ENCODE measurements at places on chromosomes 16 and 17.

DNA sequence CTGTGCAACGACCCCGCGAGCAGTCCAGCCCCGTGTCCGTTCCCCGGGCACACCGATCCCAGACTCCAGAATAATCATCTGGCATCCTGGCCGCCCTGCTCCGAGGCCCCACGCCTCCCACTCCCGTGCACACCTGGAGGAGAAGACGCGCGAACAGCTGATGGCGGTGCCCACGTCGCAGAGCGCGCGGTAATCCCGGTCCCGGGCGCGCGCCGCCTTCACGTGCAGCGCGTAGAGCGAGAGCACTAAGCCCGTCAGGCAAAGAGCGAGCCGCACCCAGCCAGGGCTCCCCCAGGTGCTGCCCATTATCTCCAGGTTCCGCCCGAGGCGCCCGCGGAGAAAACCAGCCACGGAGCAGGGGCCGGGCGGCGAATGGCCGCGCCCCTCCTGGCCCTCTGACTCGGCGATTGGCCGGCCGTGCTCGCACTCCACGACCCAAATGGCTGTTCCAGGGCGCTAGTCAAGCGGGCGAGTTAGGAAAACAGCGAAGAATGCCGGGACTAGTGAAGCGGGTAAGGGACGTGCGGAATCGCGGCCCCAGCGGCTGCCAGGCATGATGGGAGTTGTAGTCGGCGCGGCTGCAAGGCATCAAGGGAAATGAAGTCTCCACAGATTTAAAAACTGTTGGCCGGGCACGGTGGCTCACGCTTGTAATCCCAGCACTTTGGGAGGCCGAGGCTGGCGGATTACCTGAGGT, at the start of gene VKORC1:
Gene VKORC1, minus strand, starts transcription at position 374 of the 697 bp plus-strand sequence. Its CDS starts 68 bp downstream, at position 306.
- peak; percentile 90 for DNase-seq

GRCh38 chr17:83089328-83090132, 10.1 kb downstream of the METRNL start:
- DNase-seq: no peak

GRCh38 chr17:52674686-52675085, 516.2 kb upstream of the CA10 start:
- no peak for DNase-seq

- no peak for DNase-seq
These were observed 58.3 kb downstream of the NTN1 start for GRCh38 chr17:9079461-9080103.

DNA sequence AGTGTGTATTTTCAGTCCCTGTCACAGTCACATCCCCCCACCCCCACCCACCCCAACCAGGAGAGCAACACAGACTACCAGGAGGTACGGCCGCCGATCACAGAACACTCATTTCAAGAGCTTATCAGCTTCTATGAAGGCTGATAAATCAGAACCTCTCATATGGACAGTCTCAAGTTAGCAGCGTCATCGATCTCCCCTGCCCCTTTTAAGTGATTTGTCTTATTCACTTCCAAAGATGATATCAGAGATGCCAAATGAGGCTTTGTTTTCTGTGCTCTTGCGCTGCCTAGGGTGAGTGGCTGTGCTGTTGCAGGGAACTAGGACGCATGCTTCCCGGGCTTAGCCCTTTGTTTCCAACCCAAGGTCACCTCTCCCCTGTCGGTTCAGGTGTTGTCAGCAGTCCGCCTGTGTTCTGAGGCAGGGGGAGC, 26.8 kb upstream of the PMFBP1 start:
- DNase-seq: no peak

- DNase-seq: no peak
These were observed 23.4 kb downstream of the ANKRD11 start for GRCh38 chr16:89466920-89467319.

DNA sequence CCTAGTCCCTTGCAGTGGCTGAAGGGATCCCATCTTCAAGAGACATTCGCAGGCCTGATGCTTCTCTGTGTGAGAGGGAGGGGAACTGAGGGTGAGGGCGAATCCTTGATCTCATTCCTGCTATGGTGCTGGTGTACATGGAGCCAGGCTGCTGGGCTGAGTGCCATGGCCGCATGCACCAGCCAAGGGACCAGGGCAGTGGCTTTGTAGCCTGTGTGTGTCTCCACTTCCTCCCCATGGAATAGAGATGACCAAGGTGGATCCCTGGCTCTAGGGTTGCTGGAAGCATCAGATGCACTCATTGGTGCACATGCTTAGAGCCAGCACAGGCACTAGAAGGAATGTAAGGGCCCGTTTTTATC, 195.0 kb downstream of the FOXL1 start:
- DNase-seq: no peak

- DNase-seq: no peak
These were observed 399.7 kb downstream of the NPIPA8 start for GRCh38 chr16:17936766-17937402.

DNA sequence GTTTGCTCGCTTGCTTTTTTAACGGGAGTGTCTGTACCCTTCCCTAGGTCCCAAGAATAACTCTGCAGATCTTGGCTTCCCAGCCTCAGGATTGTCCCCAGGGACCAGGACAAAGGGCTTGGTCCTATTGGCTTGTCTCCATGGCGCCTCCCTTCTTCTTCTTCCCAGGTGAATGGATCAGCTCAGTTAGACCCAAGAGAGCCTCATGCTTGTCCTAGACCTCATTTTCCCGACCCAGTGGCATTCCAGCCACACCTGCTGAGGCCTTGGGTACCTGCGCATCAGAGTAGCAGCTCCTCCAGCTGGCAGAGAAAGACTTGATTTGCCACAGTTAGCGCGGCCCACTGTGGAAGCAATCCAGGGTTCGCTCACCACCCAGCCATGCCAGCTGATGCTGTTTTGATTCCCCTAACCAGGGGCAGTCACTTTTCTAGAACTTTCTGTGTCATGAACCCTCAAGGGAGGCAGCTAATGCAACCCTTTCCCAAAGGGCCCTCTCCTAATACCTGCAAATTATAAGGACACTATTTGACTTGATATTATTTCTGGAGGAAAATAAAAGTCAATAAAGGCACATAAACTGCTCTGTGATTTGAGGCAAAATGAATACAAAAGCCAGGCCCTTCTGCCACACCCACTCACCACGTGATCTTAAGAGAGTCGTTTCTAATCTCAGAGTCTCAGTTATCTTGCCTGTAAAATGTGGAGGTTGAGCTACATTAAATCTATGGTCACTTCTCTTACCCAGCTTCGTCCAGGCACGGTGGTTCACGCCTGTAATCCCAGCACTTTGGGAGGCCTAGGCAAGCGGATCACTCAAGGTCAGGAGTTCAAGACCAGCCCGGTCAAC, 13.9 kb downstream of the GPR142 start:
- DNase-seq: no peak

DNA sequence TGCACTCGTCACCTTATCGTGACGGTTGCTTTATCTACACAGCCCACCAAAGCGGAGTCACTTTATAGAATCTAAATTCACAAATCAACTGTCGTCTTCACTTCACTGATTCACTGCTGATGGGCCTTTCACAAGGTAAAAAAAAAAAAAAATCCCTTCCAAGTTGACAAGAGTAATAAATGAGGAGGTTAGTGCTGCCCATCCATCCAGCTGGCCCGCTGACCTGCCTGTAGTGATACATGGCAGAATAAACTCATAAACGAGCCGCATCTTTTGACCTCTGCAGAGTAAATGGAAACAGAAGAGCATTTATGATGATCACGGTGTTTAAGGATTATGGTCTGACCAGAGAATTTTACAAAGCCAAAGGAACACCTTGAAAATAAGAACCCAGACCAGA, 227.3 kb upstream of the IRX5 start:
- DNase-seq: no peak

- DNase-seq: no peak
These were observed 1.7 kb upstream of the IGF2BP1 start for GRCh38 chr17:48995304-48995973.

DNA sequence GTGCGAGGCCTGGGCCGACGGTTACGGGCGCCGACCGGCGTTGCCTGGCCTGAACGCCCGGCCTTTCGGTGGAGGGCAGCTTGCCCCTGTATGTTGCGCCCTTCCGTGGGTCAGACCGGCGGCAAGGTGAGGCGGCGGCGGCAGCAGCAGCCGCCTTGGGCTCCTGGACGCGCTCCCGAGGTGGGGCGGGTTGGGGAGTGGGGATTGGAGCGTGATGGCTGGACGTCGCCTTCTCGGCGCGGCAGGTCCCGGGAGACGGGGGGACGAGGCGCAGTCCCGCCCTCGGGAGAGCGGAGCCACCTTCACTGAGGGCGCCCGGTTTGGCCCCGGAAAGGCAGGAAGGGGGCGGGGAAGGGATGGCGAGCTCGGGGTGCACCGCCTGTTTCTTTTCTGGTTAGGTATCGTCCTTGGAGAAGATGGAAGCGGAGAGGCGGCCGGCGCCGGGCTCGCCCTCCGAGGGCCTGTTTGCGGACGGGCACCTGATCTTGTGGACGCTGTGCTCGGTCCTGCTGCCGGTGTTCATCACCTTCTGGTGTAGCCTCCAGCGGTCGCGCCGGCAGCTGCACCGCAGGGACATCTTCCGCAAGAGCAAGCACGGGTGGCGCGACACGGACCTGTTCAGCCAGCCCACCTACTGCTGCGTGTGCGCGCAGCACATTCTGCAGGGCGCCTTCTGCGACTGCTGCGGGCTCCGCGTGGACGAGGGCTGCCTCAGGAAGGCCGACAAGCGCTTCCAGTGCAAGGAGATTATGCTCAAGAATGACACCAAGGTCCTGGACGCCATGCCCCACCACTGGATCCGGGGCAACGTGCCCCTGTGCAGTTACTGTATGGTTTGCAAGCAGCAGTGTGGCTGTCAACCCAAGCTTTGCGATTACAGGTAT, 671 bp downstream of the DGKE start:
- DNase-seq: peak; percentile 59

DNA sequence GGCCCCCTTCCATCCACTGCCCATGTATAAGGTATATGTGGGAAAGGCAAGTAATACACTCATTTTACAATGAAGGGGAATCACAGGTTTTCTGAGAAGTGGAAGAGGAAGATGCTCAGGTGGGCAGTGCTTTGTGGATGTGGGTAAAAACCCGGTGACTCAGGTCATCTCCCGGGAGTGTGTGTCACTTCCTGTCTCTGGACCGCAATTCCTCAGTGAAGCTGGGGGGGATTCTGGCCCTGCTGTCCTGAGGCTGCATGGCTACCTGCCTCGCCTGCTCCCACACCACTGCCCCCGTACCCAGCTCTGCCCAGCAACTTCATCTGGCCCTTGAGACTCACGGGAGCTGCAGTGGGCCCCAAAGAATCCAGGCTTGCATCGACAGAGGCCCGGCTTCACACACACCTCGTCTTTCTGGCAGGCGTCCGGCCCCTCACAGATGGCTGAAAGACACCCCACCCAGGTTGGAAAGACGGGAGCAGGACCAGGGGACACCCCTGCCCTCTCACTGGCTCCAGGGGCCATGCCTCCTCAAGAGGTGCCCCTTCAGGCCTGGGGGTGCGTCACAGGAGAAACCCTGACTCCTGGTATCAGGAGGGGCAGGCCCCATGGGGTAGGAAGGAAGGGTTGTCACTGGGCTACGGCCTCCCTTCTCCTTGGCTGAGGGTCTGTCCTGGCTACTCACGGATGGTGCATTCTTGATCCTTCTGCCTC, 882 bp downstream of the SCARF1 start:
- no peak for DNase-seq

GRCh38 chr17:79412886-79413390, 197.9 kb downstream of the RBFOX3 start:
- DNase-seq: no peak

Data from GM12864 (cell line).